ENCODE measurements at places on chromosomes 16 and 17.

- DNase-seq = no peak
Measured at GRCh38 chr17:79527306-79527705, 83.5 kb downstream of the RBFOX3 start.

DNA sequence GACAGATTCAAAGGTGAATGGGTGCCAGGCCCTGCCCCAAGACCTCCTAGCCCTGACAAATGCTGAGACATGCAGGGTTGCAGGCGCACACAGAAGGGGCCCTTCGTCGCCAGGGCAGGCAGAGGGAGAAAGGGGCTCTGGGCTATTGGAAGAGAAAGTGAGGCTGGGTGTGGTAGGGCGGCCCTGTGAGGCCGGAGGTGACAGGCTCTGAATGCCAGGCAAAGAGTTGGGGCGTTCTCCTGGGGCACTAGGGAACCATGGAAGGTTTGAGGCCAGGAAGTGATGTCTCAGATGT lies 26.4 kb upstream of the NXPH3 start:
- DNase-seq = no peak

DNA sequence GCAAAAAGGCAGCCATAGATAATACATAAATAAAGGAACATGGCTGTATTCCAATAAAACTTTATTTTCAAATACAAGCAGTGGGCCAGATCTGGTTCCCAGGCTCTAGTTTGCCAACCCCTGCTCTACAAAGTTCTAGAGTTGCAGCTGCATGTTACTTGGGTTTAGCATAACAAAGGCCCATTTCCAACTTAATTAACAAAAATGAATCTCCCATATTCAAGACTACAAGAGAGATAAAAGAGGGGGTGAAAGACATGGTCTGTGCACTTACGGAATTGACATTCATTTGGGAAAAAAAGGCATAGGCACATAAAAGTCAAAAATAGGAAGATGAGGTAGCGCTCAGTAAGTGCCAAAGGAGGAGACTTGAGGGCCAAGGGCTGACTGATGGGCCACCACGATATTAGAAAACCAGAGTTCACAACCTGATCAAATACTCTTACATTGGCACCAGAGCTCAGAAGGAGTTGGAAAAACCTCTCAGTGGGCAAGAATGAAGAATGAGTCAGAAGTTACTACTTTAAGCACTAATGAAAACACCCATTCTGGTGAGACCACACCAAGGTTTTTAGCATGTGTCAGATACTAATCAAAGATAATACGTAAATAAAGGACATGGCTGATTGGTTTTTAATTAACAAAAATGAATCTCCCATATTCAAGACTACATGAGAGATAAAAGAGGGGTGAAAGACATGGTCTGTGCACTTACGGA lies 164.0 kb downstream of the VPS53 start:
- no peak for DNase-seq

DNA sequence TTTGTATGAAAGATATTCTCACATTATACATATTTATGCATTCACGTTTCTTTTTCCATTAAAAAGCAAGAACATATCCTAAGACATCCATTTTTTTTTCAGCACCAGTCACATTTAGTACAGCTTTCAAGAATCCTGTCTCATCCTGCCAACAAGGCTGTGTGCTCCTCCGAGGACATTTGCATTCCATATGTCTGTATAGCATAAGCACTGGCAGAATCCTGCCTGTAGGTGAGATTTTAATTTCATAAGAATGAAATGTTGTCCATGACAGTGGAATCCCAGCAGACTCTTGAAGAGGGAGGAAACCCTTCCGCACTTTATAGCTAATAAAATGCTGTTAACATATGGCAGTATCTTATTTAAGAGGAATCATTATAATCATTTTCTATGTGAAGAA lies 2.9 kb upstream of the PMP22 start:
- DNase-seq = no peak

DNA sequence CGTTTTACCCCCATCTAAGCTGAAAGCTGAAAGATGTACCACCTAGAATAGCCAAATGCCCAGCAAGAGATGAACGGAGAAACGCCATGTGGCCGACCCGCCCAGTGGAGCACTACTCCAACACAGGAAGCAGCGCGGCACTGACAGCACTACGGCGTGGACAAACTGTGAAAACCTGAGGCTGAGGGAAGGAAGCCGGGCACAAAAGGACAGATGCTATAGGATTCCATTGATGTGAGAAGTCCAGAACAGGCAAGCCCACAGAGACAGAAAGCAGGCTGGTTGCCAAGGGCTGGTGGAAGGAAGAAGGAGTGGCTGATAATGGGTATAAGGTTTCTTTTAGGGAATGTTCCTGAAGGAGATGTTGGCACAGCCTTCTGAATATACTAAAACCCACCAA lies 29.4 kb upstream of the SLC38A8 start:
- DNase-seq = no peak

- DNase-seq = no peak
Measured at GRCh38 chr17:69523244-69523861, 108.9 kb downstream of the MAP2K6 start.

- no peak for DNase-seq
Measured at GRCh38 chr16:86502856-86503748, 7.2 kb upstream of the FOXF1 start.

DNA sequence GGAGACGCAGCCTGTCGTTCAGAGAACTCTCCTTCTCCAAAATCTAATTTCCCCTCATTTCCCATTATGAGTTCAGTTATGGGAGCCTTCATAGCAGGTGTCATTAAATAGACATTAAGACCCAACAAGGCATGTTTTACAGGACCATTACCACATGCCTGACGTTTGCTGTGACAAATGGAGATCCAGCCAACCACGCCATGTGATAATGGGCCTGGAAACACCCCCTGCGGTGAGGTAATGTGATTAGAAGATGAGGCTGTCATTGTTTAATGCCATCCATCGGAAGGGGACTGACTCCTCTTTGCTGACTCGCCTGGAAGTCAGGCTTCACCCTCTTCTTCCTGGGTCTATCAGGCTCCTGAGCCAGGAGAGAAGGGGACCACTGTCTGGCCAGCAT lies 76.9 kb downstream of the WSCD1 start:
- DNase-seq = no peak

- DNase-seq = no peak
Measured at GRCh38 chr17:866568-867103, 84.5 kb downstream of the MRM3 start.

- DNase-seq = no peak
Measured at GRCh38 chr16:24626256-24626655, 86.9 kb downstream of the RBBP6 start.

DNA sequence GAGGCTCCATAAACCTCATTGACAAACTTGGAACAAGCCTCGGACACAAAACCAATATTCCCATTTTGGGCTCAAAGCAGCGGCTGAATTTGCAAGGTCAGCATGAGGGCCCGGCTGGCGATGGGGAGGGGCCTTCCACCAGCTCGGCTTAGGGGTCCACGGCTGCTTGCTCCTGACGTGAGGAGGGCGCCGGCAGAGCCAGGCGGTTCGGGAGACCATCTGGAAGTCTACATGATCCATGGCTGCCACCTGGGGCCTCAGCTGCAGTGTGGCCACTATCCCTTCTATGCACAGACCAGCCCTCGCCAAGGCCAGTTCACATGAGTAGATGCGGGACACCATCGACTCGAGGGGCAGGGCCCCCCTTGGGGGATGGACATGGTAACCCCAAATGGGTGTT lies 39.1 kb downstream of the NDEL1 start:
- no peak for DNase-seq

- no peak for DNase-seq
Measured at GRCh38 chr17:81173762-81174155, 7.7 kb upstream of the AATK start.

GRCh38 chr17:5194346-5194745 lies 2.7 kb upstream of the ZNF594 start:
- no peak for DNase-seq

- no peak for DNase-seq
Measured at GRCh38 chr17:6393351-6393952, 41.5 kb downstream of the AIPL1 start.

- DNase-seq = no peak
Measured at GRCh38 chr16:88844419-88845036, 12.2 kb downstream of the GALNS start.

- no peak for DNase-seq
Measured at GRCh38 chr16:30907064-30907463, 10.7 kb downstream of the CTF1 start.

GRCh38 chr17:14432079-14432478 lies 131.2 kb downstream of the HS3ST3B1 start:
- DNase-seq = no peak

- no peak for DNase-seq
Measured at GRCh38 chr16:3092501-3092941, 6.6 kb downstream of the ZSCAN10 start.

GRCh38 chr16:27317738-27318391 lies 4.1 kb downstream of the IL4R start:
- no peak for DNase-seq

DNA sequence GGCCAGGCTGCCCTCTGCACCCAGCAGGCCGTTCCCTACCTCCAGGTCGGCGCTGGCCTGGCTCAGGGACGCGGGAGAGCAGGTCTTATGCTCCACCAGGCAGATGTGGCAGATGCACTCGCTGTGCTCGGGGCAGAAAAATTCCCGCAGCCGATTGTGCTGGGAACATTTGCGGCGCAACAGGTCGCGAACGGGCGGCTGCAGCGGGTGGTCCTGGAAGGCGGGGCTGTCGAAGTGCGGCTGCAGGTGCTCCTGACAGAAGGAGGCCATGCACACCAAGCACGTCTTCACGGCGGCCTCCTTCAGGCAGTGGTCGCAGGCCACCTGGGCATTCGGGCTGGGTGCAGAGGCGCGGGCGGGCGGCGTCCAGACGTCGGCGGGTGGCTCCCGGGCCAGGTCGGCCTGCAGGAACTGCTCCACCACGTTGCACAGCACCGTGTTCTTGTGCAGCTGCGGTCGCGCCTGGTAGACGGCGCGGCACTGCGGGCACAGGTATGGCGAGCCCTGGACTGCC lies 439 bp downstream of the TRIM25 start:
- DNase-seq = no peak

DNA sequence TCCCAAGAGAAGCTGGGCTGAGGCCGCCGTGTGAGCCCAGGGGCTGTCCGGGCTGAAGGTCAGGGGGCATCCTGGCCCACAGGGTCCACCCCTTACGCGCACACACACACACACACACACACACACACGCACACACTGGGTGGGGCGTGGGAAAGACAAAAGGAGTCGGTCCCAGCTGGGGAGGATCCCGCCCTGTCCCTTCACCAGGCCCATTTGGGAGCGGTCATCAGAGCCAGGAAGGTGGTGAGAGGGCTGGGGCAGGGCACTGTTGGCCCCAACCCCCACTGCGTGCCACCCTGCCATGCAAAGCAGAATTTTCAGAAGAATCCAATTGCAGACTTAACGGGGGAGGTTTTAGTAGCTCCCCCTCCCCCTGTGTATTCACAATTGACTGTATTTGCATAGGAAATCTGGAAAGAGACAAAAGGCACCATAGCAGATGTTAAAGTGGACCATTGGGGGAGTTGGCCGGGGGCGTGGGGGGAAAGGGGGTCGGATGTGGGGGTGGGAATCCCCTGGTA lies 11.3 kb upstream of the CD300A start:
- DNase-seq = no peak

DNA sequence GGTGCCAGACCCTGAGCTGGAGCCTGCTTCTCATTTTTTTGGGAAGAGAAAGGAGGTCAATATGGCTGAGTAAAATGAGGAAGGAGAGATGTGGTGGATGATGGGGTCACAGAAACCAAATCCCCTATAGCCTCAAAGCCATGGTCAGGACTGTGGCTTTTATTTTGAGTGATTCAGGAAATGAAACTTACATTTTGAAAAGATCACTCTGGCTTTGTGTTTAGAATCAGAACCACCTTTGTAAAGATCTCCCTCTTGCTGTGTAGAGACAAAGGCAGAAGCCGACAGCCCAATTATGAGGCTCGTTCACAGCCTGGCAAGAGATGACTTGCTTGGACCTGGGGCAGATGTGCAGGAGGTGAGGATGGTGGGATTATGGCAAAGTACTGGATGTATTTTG lies 121.6 kb upstream of the ANKFN1 start:
- DNase-seq = no peak

Measured in CD8-positive, alpha-beta T cell (primary cell).